Calu3 (cell line): ENCODE measurements at places on chromosomes 7 and 10. TPM values are rescaled to one million over a fixed set of nuclear protein-coding genes. Genes with fewer than 3 reads are reported as not detected.

CTAGE15 gene
- 2.3 and 3.6 TPM in 2 replicates for total RNA-seq

CASTOR2 gene
- total RNA-seq: 5.1 and 5.5 TPM in 2 replicates

- no peaks in the 10 kb centered on the region for H3K4me1 ChIP-seq
- H3K27me3 ChIP-seq: no peaks in the 10 kb centered on the region
These were observed 209.9 kb upstream of the ETV1 start for GRCh38 chr7:14199336-14199735.

DNA sequence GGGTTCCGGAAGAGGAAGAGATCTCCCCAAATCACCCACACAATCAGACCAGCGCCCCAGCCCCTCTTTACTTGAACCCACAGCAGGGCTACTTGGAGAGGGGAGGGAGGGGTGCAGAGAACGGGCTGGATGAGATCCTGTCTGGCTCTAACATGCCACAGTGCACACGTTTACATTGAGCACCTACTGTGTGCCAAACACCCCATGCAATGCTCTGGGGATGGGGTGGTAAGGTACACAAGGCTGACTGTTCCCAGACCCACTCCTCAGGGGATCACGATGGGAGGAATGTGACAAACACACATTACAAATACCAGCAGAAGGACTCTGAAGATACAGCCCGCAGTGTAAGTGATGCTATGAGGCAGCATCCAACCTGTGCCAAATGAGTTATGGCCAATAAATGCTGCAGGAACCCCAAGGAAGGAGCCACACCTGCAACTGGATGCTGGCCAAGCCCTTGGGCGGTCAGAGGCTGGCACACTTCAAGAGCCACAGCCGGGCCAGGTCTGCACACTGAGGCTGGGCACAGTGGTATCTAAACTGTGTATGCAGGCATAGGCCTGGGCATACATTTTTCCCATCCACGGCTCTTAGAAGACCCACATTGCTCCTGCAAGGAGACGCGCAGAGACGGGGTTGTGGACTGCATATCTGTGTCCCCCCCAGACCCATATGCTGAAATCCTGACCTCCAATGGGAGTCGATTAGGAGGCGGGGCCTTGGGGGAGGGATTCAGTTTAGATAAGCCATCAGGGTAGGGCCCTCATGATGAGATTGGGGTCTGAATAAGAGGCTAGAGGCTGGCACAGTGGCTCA is 6.4 kb downstream of the SPOCK2 start:
- peak overlapping the region; percentile 34 for H3K4me3 ChIP-seq
- DNase-seq: peak; percentile 96
- peak overlapping the region; percentile 97 for H3K27ac ChIP-seq
- H3K4me1 ChIP-seq: peaks cover 79% of the 10 kb centered on the region
- H3K27me3 ChIP-seq: no peaks in the 10 kb centered on the region

DOCK4 gene
- total RNA-seq: 2.7 and 3.4 TPM in 2 replicates

BAMBI gene
- 33.0 and 42.2 TPM in 2 replicates for total RNA-seq

DNA sequence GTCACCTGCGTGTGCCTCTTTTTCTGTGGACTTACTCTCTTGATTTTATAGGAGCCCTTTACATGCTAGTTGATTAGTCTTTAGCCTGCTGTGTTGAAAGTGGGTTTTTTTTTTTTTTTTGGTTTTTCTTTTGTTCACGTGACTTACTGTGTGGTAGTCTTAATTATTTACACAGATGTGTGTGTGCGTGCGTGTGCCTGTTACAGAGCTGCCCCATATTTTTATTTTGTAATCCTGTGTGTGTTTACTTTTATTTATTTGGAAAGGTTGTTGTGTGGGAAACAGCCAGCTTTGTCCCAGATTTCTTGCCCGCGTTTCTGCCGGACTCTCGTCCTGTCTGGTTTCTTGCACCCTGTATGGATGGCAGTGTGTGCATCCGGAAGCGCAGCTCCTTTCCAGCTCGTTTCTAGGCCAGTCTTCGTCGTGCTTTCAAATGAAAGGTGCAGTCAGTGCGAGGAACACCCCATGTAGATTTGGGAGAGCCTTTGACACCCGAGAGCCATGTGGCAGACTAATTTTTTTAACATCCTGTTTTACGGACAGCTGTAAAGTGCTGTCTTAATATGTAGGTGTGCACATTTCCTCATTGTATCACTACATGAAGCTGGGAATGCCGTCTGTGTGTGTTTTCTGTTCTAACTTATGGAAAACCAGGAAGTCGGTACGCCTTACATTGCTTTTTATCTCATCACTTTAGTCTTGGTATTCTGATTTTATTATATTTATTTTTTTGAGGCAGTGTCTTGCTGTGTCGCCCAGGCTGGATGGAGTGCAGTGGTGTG is 55.6 kb downstream of the DNAJB6 start:
- H3K27ac ChIP-seq: no peak overlapping the region
- H3K27me3 ChIP-seq: no peaks in the 10 kb centered on the region
- no peak for DNase-seq
- H3K4me3 ChIP-seq: no peak overlapping the region
- H3K36me3 ChIP-seq: peaks cover 53% of the 10 kb centered on the region

KAZALD1 gene
- 1.7 and 1.8 TPM in 2 replicates for total RNA-seq

DNA sequence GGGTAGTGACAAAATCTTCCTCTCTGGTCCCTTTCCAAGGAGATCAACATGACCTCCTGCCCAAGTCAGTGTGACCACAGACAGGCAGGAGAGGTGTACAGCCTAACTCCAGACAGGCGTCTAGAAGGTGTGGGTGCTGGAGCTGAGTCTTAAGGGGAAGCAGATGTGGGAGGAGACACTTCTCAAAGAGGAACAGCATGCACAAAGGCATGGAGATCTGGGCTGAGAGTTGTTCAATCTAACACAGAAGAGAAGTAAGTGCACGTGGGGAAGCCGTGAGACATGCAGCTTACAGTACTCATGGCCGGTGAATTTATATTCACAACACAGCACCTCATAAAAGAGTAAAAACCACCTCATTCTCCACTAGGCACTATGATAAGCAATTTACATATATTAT is 23.8 kb upstream of the GSDME start:
- H3K27ac ChIP-seq: no peak overlapping the region
- peaks cover under 1% of the 10 kb centered on the region for H3K4me1 ChIP-seq
- peaks cover 11% of the 10 kb centered on the region for H3K36me3 ChIP-seq
- no peaks in the 10 kb centered on the region for H3K27me3 ChIP-seq
- H3K4me3 ChIP-seq: no peak overlapping the region

C10orf62 gene
- 1.5 and 1.7 TPM in 2 replicates for total RNA-seq

OR2A12 gene
- not detected in 2 replicates for total RNA-seq

CCDC146 gene
- 4.8 and 8.8 TPM in 2 replicates for total RNA-seq

DNA sequence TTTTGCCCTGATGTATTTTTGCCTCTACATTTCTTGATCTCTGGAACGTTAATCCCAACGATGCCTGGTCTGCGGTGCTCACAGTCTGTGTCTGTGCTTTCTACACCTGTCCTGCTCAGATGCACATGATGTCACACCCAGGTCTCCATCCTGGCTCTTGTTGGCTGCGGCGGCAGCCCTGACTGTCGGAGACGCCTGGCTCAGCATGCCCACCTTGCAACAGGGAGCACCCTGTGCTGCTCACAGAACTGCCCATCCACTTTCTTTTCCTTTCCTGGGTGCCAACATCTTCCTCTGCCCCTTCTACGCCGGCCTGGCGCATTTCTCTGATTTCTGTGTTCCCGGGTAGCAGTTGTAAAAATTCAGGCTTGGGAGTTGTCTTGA is 106.2 kb downstream of the CUX1 start:
- no peaks in the 10 kb centered on the region for H3K27me3 ChIP-seq
- peaks cover 4% of the 10 kb centered on the region for H3K36me3 ChIP-seq
- H3K27ac ChIP-seq: no peak overlapping the region
- DNase-seq: no peak
- H3K4me3 ChIP-seq: no peak overlapping the region
- H3K4me1 ChIP-seq: no peaks in the 10 kb centered on the region

TAS2R41 gene
- total RNA-seq: not detected in 2 replicates

DNA sequence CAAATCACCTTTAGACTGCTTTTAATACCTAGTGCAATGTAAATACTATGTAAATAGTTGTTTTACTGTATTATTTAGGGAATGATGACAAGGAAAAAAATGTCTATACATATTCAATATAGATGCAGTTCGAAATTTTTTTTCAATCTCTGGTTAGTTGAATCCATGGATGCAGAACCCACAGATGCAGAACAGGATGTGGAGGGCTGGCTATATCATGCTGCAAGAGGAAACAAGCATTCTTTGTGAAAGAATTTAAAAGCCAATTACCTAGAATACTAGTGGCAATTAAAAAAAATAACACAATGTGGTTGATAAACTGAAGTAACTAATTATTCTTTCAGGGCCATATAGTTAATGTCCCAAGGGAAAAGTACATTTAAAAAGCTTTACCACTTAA is 170.4 kb downstream of the ZNF438 start:
- H3K36me3 ChIP-seq: no peaks in the 10 kb centered on the region
- no peak overlapping the region for H3K27ac ChIP-seq
- H3K4me1 ChIP-seq: no peaks in the 10 kb centered on the region
- no peak overlapping the region for H3K4me3 ChIP-seq
- no peak for DNase-seq

- H3K27me3 ChIP-seq: no peaks in the 10 kb centered on the region
- H3K4me3 ChIP-seq: no peak overlapping the region
- no peaks in the 10 kb centered on the region for H3K36me3 ChIP-seq
- no peak overlapping the region for H3K27ac ChIP-seq
- no peaks in the 10 kb centered on the region for H3K4me1 ChIP-seq
These were observed 821.2 kb downstream of the CNTNAP2 start for GRCh38 chr7:146937836-146938235.

- H3K36me3 ChIP-seq: no peaks in the 10 kb centered on the region
- no peaks in the 10 kb centered on the region for H3K27me3 ChIP-seq
- H3K27ac ChIP-seq: no peak overlapping the region
- no peak overlapping the region for H3K4me3 ChIP-seq
- no peak for DNase-seq
These were observed 25.2 kb downstream of the DNAJC1 start for GRCh38 chr10:21978191-21978862.

WNT2 gene
- total RNA-seq: not detected in 2 replicates

DNA sequence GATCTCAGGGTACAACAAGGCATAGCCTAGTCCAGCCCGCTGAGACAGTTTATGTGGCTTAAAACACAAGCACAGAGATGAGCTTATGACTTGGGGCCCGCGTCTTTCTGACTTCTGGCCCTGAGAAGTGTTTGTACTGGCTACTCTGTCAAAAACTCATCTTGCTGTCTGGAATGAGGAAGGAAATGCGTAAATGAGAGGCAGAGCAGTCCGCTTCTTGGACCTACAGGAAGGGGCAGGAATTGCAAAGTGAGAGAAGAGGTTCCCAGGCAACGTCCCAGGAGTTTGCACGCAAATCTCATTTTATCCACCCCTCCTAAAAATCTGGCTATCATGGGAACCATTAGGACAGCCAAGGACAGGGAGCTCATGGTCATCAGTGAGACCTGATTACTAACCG is 5.5 kb downstream of the ANXA11 start:
- peaks cover 80% of the 10 kb centered on the region for H3K4me1 ChIP-seq
- peak; percentile 70 for DNase-seq
- peak overlapping the region; percentile 94 for H3K27ac ChIP-seq

OTUD1 gene
- total RNA-seq: 8.0 and 10.4 TPM in 2 replicates

RBP3 gene
- not detected in 2 replicates for total RNA-seq

GRCh38 chr7:6346581-6346980 is 74.2 kb upstream of the CYTH3 start:
- H3K4me1 ChIP-seq: no peaks in the 10 kb centered on the region
- H3K4me3 ChIP-seq: no peak overlapping the region
- no peaks in the 10 kb centered on the region for H3K27me3 ChIP-seq
- no peak overlapping the region for H3K27ac ChIP-seq

DNA sequence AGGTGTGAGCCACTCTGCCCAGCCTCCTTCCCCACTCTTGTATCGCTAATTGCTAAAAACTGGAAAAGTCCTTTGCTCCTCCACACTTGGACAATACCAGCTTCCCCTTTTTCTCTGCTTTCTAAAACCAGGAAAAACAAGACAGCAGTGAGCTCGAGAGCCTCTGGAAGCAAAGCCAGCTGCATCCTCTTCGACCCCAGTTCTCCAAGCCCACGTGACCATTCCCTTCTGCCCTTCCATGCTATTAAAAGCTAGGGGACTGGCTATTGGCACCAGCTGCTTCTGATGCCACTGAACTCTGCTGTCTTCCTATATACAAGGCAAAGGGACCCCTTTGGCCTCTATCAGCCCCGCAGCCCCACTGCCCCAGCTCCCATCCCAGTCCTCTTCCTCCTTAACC is 92.2 kb downstream of the SPDYE5 start:
- H3K27ac ChIP-seq: no peak overlapping the region
- no peaks in the 10 kb centered on the region for H3K36me3 ChIP-seq
- H3K4me1 ChIP-seq: no peaks in the 10 kb centered on the region

DNA sequence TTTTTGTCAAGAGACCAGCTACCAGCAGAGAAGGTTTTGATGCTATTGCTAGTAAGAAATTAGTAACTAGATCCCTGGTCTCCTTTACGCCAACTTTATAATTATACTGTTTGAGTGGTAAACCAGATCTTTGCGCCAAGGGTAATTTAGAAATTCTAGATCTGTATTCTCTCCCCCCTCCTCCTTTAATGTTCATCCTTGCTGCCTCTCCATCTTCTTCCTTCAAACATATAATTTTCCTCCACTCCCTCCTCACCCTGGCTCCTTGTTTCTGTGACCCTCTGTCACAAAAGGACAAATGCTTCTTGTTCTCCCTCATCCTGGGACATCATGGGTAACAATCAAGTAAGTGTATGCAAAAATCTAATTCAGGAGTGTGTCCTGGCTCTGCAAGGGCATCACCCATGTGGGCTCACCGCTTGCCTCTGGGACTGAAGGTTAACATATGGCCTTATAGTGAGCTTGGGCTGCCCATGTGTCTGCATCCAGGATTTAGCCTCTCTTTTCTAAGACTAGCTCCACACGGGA is 121.2 kb downstream of the BAMBI start:
- H3K4me3 ChIP-seq: no peak overlapping the region
- no peak for DNase-seq
- no peaks in the 10 kb centered on the region for H3K27me3 ChIP-seq
- H3K36me3 ChIP-seq: no peaks in the 10 kb centered on the region

ZNF804B gene
- total RNA-seq: not detected in 2 replicates

GNGT1 gene
- not detected in 2 replicates for total RNA-seq

DNA sequence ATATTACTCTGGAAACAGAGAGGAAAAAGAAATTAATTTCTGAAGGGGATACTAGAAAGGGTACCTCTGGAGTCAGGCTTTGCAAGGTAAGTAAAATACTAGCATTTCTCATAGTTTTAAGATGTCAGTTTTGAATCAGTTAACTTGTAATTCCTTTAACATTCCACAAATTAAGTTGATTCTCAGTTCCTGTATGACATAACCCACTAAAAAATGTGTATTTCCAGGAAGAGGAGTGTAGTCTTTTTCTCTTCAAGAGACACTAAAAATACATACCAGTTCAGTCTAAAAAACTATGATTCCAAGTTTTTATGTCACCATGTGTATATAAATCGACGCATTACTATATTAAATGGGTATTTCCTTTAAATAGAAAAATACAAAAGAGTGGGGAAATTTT is 113.2 kb downstream of the CDK6 start:
- peaks cover 38% of the 10 kb centered on the region for H3K36me3 ChIP-seq
- DNase-seq: no peak
- H3K4me1 ChIP-seq: peaks cover 38% of the 10 kb centered on the region
- no peak overlapping the region for H3K4me3 ChIP-seq
- no peaks in the 10 kb centered on the region for H3K27me3 ChIP-seq

DNA sequence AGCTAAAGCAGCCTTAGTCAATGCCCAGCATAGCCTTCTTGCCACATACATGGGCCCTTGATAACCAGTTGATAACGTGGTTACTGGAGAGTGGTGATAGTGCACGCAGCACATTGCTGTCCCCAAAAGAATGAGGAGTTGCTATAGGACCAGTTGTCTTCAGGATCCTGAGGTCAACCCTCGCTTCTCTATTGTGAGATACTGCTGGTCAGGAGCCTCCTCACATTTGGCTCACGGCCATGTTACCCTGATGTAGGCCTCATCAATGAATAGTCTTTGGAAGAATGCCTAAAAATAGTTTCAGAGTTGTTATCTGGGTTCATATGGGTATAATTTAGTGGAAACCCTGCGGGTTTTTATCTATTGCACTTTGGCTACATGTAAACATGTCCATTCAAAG is 230.7 kb downstream of the VTI1A start:
- no peak overlapping the region for H3K27ac ChIP-seq
- no peak overlapping the region for H3K4me3 ChIP-seq
- H3K27me3 ChIP-seq: no peaks in the 10 kb centered on the region
- no peaks in the 10 kb centered on the region for H3K36me3 ChIP-seq

CALCR gene
- total RNA-seq: not detected in 2 replicates
